NCI-H345 (cell line): ENCODE measurements at places on chromosomes 5 and 9.

DNA sequence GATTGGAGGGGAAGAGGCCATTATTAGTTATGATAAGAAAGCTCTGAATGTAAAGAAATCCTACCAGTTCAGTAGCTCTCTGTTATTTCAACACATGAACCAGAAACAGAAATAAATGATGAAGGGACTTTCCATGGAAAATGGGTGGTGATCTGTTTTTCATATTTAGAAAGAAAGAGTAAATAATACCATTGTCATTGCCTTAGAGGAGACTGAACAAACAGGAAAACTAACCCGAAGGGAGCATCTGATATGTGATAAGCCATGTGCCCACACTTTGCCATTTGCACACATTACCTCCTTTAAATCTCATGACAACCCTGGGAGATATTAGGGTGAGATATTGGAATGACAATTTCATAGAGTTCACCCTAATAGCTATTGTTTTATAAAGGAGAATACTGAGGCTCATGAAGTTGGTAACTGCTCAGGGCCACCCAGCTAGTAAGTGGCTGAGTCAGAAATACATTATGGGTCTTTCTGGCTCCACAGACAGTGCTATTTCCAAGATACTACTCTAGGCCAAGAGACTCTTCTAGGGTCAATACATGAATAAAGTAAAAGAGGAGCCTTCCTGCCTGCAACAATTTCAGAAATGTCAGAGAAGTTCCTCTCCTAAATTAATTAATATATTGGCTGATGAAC lies 111.0 kb upstream of the SLIT3 start:
- DNase-seq: no peak

GRCh38 chr9:127558581-127559246 lies 53.4 kb upstream of the STXBP1 start:
- DNase-seq: no peak

DNA sequence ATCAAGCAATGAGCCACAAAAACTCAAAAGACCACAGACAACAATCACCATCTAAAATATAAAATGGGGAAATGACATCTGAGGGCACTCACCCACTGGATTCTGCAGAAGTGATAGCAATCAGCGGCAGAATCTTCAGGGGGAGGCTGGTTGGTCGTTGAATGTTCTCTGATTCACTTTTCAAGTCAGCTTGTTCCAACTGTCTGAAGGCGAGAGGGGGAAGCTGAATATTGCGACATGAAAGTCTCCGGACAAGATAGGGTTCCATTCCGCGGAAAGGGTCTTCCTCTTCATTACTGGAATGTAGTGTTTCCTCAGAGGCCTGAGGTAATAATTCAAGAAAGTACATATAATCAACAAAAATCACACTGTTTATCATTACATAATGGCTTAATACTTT lies 94.9 kb upstream of the PDE4D start:
- DNase-seq: no peak

GRCh38 chr9:128027705-128028104 lies 39.4 kb downstream of the NAIF1 start:
- no peak for DNase-seq

DNA sequence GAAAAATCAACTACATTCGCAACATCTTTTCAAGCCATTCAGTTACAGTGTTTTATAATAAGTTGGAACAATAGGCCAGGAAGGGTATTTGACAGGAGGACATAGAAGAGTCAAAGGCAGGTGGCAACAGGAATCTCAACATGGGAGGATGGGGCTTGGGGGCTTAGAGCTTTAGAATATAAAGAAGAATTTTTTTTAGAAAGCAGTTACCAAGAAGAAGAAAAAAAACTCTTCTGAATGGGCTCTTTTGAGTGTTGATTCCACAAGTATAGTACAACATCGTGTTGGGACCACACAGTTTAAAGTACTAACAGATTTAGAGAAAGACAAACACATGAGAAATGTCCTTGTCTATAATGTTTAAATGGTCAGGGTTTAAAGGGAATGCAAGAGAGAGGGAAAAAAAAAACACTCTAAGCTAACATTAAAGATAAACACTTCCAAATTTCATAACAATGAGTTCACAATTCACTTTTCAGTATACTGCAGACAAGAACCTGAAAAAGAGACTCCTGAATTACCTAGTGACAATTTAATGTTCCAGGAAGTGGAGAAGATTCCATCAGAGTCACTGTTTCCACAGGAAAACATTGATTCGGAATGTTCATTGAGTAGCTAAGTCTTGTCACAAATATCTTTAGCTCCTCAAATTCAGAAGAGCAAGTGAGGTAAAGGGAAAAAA lies 282.3 kb downstream of the DEPDC1B start:
- no peak for DNase-seq

- DNase-seq: no peak
These were observed 74.8 kb upstream of the RXRA start for GRCh38 chr9:134251296-134252069.

GRCh38 chr9:72597181-72597517 lies 75.7 kb downstream of the TMC1 start:
- DNase-seq: no peak

GRCh38 chr5:60533789-60534188 lies 166.2 kb downstream of the DEPDC1B start:
- no peak for DNase-seq

- DNase-seq: no peak
These were observed 10.4 kb upstream of the DEPDC1B start for GRCh38 chr5:60710362-60710761.

- no peak for DNase-seq
These were observed 166.4 kb downstream of the KDM4C start for GRCh38 chr9:6924149-6924548.

GRCh38 chr5:6365142-6365976 lies 13.0 kb downstream of the MED10 start:
- no peak for DNase-seq

- no peak for DNase-seq
These were observed 839 bp downstream of the MED27 start for GRCh38 chr9:132078699-132079356.

- no peak for DNase-seq
These were observed 35.2 kb upstream of the PDE8B start for GRCh38 chr5:77175231-77175630.

DNA sequence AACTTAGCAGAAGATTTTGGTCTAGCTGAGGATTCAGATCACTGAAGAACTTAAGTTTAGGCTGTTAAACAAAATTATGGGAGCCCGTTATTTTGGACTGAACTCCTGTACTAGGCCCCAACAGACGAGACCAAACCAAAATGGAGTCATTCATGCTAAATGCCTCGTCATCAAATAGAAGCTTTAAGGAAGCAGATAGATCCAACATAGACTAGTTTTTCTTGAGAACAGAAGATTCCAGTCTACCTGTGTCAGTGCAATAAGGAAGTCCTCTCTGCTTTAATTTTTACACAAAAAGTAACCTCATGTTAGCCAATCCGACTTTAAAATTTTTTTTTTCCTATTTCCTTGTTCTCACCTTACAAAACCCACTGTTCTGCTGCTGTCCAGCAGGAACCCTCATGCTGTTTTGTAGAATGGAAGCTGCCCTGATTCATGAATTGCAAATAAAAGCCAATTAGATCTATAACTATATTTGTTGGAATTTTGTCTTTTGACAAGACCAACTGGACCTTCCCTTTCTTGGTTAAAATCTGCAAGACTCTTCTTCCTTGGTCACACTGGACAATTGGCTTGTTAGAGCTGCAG lies 29.0 kb upstream of the GOLM1 start:
- no peak for DNase-seq

DNA sequence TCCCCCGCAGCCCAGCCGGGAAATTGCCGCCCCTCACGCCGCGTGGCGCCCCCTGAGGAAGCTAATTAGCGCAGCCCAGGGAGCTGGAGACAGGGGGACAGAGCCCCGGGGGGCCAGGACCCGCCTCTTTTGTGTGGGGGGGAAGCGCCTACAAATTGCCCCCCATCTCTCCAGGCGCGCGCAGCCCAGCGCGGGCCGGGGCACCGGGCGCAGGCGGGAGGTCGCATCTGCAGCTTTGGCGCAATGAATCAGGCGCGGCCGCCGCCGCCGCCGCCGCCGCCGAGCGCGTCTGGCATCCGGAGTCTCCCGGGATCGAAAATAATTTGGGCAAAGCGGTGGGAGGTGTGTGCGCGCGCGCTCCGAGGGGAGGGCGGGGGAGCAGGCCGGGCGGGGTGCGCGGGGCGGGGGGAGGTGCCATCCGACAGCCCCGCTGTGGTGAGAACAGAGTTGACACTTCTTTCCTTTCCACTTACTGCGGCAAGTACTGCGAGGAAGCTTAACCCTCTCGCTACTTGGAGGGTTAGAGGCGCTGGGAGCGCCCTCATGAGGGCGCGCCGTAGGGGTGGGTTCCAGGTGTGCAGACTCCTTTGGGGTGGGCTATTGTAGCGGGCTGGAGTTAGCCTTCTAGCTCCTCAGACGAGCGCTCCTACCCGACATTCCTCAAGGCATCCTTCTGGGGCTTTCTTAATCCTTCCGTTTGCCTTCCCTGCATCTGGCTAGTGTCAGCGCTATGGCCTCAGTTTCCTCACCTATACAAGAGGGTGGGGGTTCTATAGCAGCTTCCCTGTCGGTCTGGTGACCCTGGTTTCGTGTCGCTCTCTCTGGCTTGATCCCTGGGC lies 63.1 kb downstream of the CXXC5 start:
- DNase-seq: peak; percentile 62

GRCh38 chr9:36980148-36980974 lies 53.7 kb downstream of the PAX5 start:
- peak; percentile 90 for DNase-seq

GRCh38 chr5:2013301-2014057 lies 130.8 kb upstream of the IRX4 start:
- no peak for DNase-seq

- no peak for DNase-seq
These were observed 97.4 kb downstream of the DAP start for GRCh38 chr5:10663489-10664179.

DNA sequence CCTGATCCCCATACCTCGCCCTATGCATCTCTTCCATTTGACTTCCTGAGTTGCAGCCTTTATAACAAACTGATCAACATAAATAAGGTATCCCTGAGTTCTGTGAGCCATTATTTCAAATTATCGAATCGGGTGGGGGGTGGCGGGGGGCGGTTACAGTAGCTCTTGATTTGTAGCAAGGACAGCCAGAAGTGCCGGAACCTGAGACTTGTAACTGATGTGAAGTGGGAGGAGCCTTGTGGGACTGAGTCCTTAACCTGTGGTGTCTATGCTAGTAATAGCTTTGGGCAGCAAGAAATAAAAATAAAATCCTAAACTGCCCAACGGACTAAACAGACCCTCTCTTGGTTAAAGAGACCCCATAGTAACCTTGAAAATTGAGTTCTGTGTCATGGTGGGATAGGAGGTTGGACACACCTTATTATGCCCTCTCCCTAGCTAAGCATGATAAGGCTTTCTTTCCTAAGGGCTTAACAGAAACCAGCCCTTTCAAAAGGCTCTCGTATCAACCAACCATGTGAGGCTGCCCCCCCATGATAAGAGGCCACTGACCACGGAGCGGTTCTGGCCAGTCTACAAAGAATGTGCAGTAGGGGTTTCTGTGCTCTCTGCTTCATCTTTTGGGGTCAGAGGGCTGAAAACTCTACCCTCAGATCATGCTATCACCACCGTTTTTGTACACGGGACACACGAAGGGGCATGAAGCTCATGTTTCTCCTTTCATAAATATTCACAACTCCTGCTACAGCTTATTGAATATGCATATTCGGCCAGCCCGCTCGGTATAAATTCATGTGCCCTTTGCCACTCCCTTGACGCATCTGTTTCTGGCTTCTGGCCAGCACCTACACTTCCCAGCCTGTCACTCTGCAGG lies 39.5 kb upstream of the IQGAP2 start:
- peak; percentile 9 for DNase-seq

GRCh38 chr5:92662741-92663140 lies 918.3 kb downstream of the NR2F1-AS1 start:
- DNase-seq: no peak

- DNase-seq: no peak
These were observed 97.8 kb downstream of the ADAMTS12 start for GRCh38 chr5:33793836-33794549.

- DNase-seq: no peak
These were observed 318.5 kb downstream of the CDK5RAP2 start for GRCh38 chr9:120261419-120261818.

DNA sequence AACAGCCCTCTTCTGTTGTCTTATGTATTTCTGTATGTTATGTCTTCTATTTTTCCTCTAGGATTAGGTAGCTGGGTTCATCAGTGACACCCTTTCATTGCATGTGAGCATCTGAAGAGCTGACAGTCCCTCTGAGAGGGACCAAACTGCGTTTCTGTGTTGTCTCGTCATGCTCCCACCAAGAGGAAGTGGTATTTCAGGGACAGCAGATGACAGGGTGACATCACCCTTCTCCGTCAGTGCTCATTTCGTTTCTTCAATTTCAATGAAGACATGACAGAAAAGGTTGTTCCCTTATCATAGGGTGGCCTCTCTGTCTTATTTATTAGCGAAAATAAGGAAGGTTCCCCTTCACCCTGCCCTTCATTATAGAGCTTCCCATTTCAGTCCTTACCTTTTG lies 225.9 kb upstream of the NR4A3 start:
- DNase-seq: no peak

GRCh38 chr5:53478411-53479044 lies 1.9 kb upstream of the FST start:
- DNase-seq: peak; percentile 85

DNA sequence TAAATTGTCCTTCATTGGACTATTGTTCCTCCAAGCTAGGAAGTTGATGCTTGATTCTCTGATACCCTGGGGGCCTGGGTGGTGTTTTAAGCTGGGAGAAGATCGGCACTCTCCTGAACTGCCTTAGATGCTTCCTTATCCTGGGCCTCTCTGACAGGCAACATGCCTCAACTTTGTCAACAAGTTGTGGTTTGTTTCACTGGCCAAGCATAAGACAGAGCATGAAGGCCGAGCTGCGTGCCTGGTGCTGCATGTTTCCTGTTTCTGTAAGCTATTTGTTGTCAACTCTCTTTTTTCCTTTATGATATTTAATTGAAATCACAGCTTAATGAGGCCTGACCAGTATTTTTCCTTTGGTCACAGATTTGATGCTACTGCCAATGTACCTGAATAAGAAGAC lies 187.6 kb upstream of the TNC start:
- DNase-seq: no peak

- DNase-seq: no peak
These were observed 51.4 kb upstream of the EPB41L4B start for GRCh38 chr9:109372246-109372645.

GRCh38 chr5:87785554-87786335 lies 373.0 kb upstream of the CCNH start:
- DNase-seq: no peak

DNA sequence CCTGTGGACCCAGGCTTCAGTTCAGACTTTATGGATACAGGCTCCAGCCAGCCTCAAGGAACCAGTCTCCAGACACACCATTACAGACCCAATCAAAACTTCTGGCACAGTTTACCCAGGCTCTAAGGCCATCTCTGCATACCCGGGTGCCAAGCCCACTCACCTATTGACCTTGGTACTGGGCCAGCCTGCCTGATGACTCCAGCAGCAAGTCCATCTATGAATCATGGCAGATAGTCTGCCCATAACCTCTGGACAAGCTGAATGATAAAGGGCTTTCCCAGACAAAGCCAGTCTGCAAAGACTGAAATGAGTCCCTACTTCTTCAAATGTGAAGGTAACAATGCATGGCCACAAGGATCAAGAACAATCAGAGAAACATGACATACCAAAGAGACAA lies 1327.1 kb upstream of the C9orf72 start:
- DNase-seq: no peak

- no peak for DNase-seq
These were observed 8.1 kb downstream of the CATSPER3 start for GRCh38 chr5:134975843-134976242.
